ENCODE measurements at places on chromosomes 7 and 10. TPM values are rescaled to one million over a fixed set of nuclear protein-coding genes. Genes with fewer than 3 reads are reported as not detected.

CLDN3 gene
- total RNA-seq, result not detected

GRCh38 chr10:43214071-43214955, 52.6 kb downstream of the RASGEF1A start:
- no peak for DNase-seq
- H3K27me3 ChIP-seq, result no peaks in the 10 kb centered on the region
- no peak overlapping the region for H3K27ac ChIP-seq

DNA sequence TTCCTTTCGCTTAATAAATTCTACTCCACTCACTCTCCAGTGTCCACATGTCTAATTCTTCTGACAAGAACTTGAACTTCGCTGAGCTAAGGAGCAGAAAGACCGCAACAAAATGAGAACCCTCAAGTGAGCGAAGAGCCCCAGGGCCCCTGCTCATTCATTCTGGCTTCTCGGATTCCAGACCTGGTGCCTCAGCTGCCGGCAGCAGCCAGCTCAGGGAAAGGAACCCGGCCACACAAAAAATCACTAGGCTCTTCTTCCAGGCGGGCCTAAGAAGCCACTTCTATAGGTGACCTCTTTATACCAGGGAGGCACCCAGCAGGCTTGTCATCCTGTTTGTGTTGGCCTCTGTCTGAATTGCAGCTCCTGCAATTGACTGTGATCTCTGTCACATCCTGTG, 33.3 kb downstream of the OTUD1 start:
- no peak overlapping the region for H3K27ac ChIP-seq
- DNase-seq, result no peak
- H3K27me3 ChIP-seq, result peaks cover 16% of the 10 kb centered on the region

GRCh38 chr10:71769279-71769823, 4.0 kb downstream of the VSIR start:
- DNase-seq, result peak; percentile 60
- H3K4me1 ChIP-seq, result peaks cover 82% of the 10 kb centered on the region
- H3K27ac ChIP-seq, result peak overlapping the region; percentile 99
- peaks cover 54% of the 10 kb centered on the region for H3K36me3 ChIP-seq
- no peaks in the 10 kb centered on the region for H3K27me3 ChIP-seq

GRCh38 chr7:91019686-91020385, 244.4 kb upstream of the FZD1 start:
- no peaks in the 10 kb centered on the region for H3K36me3 ChIP-seq
- no peaks in the 10 kb centered on the region for H3K4me1 ChIP-seq
- no peak overlapping the region for H3K4me3 ChIP-seq
- no peaks in the 10 kb centered on the region for H3K27me3 ChIP-seq

SPDYE2 gene
- total RNA-seq, result not detected

ACTR1A gene
- total RNA-seq, result 56.9 TPM

GRCh38 chr7:30202671-30203070, 67.9 kb downstream of the MTURN start:
- no peaks in the 10 kb centered on the region for H3K27me3 ChIP-seq
- H3K27ac ChIP-seq, result no peak overlapping the region
- no peak for DNase-seq
- H3K4me3 ChIP-seq, result no peak overlapping the region
- no peaks in the 10 kb centered on the region for H3K36me3 ChIP-seq
- H3K4me1 ChIP-seq, result no peaks in the 10 kb centered on the region

GRCh38 chr7:134246347-134246746, 70.4 kb downstream of the SLC35B4 start:
- H3K27ac ChIP-seq, result no peak overlapping the region
- no peaks in the 10 kb centered on the region for H3K27me3 ChIP-seq
- no peaks in the 10 kb centered on the region for H3K4me1 ChIP-seq
- no peaks in the 10 kb centered on the region for H3K36me3 ChIP-seq
- H3K4me3 ChIP-seq, result no peak overlapping the region

Measured in activated CD4-positive, alpha-beta memory T cell treated with anti-CD3 and anti-CD28 coated beads for 36 hours (primary cell).